ENCODE measurements at places on chromosomes 13 and 19. TPM values are rescaled to one million over a fixed set of nuclear protein-coding genes. Genes with fewer than 3 reads are reported as not detected.

POU4F1 gene
- total RNA-seq = not detected

KLF1 gene
- total RNA-seq = not detected

ZNF675 gene
- total RNA-seq = 26.5 TPM

FBXW9 gene
- total RNA-seq = 8.7 TPM

IRGC gene
- total RNA-seq = not detected

KLF5 gene
- 185 TPM for total RNA-seq

KLK13 gene
- total RNA-seq = not detected

ASF1B gene
- 1.5 TPM for total RNA-seq

HTR2A gene
- total RNA-seq = 0.89 TPM

IGFL1 gene
- 1.9 TPM for total RNA-seq

FBXO17 gene
- 14.9 TPM for total RNA-seq

ZNF480 gene
- 23.8 TPM for total RNA-seq

ZNF835 gene
- total RNA-seq = 3.9 TPM

ZNF628 gene
- 7.4 TPM for total RNA-seq

CXCL17 gene
- total RNA-seq = 77.8 TPM

TEKTIP1 gene
- 6.4 TPM for total RNA-seq

CD79A gene
- total RNA-seq = 3.7 TPM

DDX49 gene
- total RNA-seq = 34.4 TPM

ZNF728 gene
- total RNA-seq = 2.9 TPM

DOHH gene
- total RNA-seq = 7.1 TPM

KLHL1 gene
- not detected for total RNA-seq

NLRP5 gene
- not detected for total RNA-seq

SLC10A2 gene
- total RNA-seq = not detected

NLRP11 gene
- not detected for total RNA-seq

EFNB2 gene
- total RNA-seq = 26.4 TPM

ZNF90 gene
- total RNA-seq = 39.2 TPM

TLE2 gene
- 95.2 TPM for total RNA-seq

HMG20B gene
- 66.5 TPM for total RNA-seq

CTXN1 gene
- 2.2 TPM for total RNA-seq

ALKBH7 gene
- total RNA-seq = 60.7 TPM
